ENCODE measurements at places on chromosomes 4 and X.

DNA sequence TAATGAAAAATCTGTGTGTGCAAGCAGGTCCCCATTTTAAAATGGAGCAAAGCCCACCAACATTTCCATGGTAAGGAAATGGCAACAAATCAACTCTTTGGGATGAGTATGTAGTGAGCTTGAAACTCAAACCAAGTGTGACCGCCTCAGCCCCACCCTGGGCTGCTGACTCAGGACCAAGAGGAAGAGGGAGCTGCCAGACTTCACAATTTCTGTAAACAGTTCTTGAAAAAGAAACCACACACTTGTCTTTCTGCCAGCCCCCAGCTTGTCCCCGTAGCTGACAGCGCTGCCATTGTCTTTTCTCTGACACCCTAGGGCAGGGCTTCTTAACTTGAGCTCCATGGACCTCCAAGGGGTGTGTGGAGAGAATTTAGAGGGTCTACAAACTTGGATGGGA lies 10.3 kb downstream of the RTL5 start:
- no peaks in the 10 kb centered on the region for H3K27me3 ChIP-seq
- no peaks in the 10 kb centered on the region for H3K36me3 ChIP-seq
- H3K27ac ChIP-seq, result peak overlapping the region; percentile 30
- H3K4me3 ChIP-seq, result no peak overlapping the region

GRCh38 chr4:62320612-62321011 lies 1120.5 kb downstream of the ADGRL3 start:
- no peaks in the 10 kb centered on the region for H3K36me3 ChIP-seq
- H3K27ac ChIP-seq, result no peak overlapping the region
- no peaks in the 10 kb centered on the region for H3K27me3 ChIP-seq
- no peak overlapping the region for H3K4me3 ChIP-seq
- no peaks in the 10 kb centered on the region for H3K4me1 ChIP-seq
- DNase-seq, result no peak

DNA sequence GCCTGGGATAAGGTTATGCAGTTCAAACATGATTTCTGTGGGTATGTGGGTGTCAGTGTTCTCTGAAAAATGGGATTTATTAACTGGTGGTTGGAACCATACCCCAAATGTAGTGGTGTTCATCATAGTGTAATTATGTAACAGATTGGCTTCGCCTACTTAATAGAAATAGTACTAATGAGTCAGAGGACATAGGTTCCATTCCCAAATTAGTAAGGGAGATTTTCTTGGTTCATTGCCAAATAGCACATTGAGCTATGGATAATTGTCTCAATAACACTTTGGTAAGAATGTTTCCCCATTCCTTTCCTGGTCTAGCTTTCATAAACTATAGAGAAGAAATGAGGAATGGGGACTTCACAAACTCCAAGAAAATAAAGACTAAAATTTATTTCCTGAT lies 20.5 kb upstream of the CYBB start:
- no peak overlapping the region for H3K4me3 ChIP-seq
- H3K4me1 ChIP-seq, result peaks cover 48% of the 10 kb centered on the region
- no peaks in the 10 kb centered on the region for H3K36me3 ChIP-seq
- no peaks in the 10 kb centered on the region for H3K27me3 ChIP-seq
- no peak overlapping the region for H3K27ac ChIP-seq

GRCh38 chr4:150828159-150828558 lies 186.9 kb downstream of the LRBA start:
- H3K36me3 ChIP-seq, result no peaks in the 10 kb centered on the region
- H3K27me3 ChIP-seq, result no peaks in the 10 kb centered on the region

DNA sequence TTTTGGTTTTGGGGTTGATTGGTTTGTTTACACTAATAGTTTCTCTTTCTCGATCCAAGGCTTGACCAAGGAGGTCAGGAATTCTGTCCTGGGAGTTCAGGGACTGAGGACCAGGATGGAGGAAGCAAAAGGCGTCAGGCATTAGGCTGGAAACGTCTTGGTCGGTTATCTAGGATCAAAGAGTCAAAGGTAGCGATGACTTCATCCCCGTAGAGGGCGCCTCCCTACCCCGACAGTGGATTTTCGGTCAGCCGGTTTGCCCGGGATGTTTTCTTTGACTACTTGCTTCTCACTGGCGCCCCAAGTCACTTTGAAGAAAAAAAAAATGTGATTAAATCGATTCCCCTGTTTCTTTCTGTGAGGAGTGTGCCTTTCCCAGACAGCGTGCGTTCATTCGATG lies 980 bp upstream of the FHDC1 start:
- no peaks in the 10 kb centered on the region for H3K27me3 ChIP-seq
- peak; percentile 61 for DNase-seq
- H3K36me3 ChIP-seq, result no peaks in the 10 kb centered on the region
- H3K4me3 ChIP-seq, result peak overlapping the region; percentile 86

- no peaks in the 10 kb centered on the region for H3K27me3 ChIP-seq
- no peak for DNase-seq
- H3K27ac ChIP-seq, result no peak overlapping the region
These were observed 62.6 kb upstream of the SYTL5 start for GRCh38 chrX:37943554-37944344.

DNA sequence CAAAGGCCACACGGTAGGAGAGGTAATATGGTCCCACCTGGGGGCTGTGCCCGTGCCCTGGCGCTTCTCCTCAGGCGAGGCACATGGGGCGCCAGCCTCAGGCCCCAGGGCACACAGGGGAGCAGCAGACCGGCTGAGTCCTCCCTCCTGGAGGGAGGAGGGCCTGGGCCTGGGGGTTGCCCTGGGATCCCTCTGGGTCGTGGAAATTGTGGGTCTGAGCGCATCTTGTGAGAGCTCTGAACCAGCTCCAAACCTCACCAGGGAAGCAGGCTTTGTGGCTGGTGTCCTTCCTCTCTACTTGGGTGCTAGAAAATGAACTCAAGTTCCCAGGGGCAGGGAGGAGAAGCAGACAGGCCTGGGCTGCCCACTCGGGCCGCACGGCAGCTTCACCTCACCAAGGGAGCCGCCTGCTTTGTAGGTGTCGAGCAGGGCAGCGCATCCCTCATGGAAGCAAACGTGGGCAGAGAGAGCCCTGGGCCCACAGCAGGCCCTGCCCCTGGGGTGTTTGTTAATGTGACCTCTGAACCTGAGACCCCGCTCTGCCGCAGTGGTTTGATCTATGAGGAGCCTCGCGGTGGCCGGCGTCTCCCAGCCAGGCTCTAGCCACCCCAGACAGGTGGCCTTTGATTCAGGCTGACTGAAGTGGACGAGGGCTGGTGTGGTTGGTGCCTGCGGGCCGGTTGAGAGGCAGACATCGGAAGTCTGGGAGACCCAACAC lies 10.8 kb downstream of the HTRA3 start:
- peaks cover 99% of the 10 kb centered on the region for H3K27me3 ChIP-seq
- no peak overlapping the region for H3K27ac ChIP-seq
- H3K4me1 ChIP-seq, result no peaks in the 10 kb centered on the region
- DNase-seq, result no peak
- no peaks in the 10 kb centered on the region for H3K36me3 ChIP-seq
- no peak overlapping the region for H3K4me3 ChIP-seq

GRCh38 chr4:114599231-114599902 lies 760 bp downstream of the UGT8 start:
- peaks cover 19% of the 10 kb centered on the region for H3K4me1 ChIP-seq
- H3K27ac ChIP-seq, result no peak overlapping the region
- DNase-seq, result no peak

GRCh38 chr4:110306303-110306702 lies 107.9 kb upstream of the ELOVL6 start:
- H3K27ac ChIP-seq, result no peak overlapping the region
- H3K4me1 ChIP-seq, result no peaks in the 10 kb centered on the region
- no peak overlapping the region for H3K4me3 ChIP-seq
- H3K27me3 ChIP-seq, result no peaks in the 10 kb centered on the region

Data from MM.1S (cell line).